ENCODE measurements at places on chromosomes 5 and 9. TPM values are rescaled to one million over a fixed set of nuclear protein-coding genes. Genes with fewer than 3 reads are reported as not detected.

GRCh38 chr5:90940227-90940995 lies 381.8 kb downstream of the ADGRV1 start:
- peak; percentile 100 for ATAC-seq

- ATAC-seq = no peak
These were observed 175.1 kb upstream of the OTULINL start for GRCh38 chr5:14406554-14406849.

DNA sequence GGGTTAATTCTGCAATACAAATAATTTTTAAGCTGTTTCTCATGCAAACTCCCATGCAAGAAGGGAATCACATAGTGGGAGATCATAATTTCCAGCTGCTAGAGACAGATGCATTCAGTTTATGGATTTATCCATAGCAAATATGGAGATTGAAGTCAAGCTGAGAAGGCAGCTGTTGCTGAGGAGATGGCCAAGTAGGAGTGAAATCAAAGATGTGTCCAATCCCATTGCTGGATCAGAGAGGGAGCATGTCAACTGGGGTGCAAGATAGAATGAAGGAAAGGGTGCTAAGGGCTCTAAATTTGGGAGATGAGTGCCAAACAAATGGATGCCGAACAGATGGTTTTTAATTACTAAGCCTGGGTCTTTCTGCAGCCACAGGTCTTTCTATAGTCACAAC lies 504.5 kb downstream of the NFIB start:
- ATAC-seq = no peak

DNA sequence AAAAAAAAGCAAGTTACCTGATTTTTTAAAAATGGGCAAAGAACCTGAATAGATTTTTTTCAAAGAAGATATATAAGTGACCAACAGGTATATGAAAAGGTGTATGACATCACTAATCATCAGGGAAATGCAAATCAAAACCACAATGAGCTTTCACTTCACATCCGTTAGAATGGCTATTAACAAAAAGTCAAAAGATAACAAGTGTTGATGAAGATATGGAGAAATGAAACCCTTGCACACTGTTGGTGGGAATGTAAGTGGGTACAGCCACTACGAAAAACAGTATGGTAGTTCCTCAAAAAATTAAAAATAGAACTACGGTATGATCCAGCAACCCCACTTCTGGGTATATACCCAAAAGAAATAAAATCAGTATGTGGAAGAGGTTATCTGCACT lies 134.8 kb downstream of the UGCG start:
- ATAC-seq = no peak

- ATAC-seq = peak; percentile 68
These were observed 203.0 kb upstream of the VLDLR start for GRCh38 chr9:2418619-2419018.

- ATAC-seq = no peak
These were observed 26.5 kb downstream of the KCNMB1 start for GRCh38 chr5:170362656-170363055.

DNA sequence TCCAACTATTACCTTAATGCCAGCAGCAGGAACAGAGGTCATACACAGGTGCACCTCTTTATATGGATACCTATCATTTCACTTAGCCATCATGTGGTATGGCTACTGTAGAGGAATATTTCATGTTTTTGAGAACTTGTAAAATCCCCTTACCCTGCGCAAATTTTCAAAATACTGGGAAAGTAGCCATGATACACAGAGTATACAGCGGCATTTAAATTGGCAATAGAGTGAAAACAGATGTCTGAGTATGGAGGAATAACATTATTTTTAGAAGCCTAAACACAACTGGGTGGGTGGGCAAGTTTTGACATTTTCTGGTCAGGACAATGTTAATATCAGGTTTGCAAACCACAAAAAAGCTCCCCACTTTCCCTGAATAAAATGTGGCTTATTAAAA lies 109.5 kb downstream of the SMIM23 start:
- ATAC-seq = no peak

DNA sequence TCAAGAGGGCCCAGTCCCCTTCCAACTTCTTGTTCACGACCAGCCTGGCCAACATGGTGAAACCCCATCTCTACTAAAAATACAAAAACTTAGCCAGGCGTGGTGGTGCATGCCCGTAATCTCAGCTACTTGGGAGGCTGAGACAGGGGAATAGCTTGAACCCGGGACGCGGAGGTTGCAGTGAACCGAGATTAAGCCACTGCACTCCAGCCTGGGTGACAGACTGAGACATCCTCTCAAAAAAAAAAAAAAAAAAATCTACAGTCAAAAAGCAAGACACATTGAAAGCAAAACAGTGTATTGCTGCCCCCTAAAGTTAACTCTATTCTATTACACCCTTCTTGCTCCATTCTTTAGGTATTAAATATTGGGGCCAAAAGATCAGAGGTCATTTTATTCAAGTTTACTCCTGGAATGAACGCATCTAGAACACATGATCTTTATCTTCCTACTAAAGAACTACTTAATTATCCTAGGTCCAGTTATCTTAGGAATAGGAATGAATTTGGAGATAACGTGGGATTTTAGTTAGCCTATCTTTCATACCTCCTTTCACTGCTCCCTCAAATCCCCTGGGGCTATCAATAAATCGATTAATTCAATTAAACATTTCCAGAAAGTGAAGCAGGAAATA lies 2.4 kb downstream of the ATG12 start:
- no peak for ATAC-seq

- no peak for ATAC-seq
These were observed 211.2 kb downstream of the MEF2C start for GRCh38 chr5:88671505-88672499.

DNA sequence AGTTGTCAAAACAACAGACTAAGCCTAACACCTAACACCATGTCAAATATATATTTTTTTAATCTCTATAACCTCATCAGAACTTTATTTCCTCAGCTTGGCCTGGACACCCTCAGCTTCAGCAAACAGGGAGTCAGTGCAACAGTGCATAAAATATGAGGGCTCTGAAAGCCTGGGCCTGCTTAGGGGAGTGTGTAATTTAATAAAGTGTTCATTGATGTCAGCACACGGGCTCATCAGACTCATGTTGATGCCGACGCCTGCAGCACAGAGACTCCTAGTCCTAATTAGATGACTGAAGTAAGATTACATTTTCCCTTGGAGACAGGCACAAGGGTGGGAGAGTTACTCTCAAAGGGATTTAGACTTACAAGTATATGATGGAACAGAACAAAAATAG lies 37.8 kb downstream of the CDH10 start:
- ATAC-seq = peak; percentile 99

GRCh38 chr5:33641744-33642505 lies 201.2 kb downstream of the TARS1 start:
- peak; percentile 68 for ATAC-seq

DNA sequence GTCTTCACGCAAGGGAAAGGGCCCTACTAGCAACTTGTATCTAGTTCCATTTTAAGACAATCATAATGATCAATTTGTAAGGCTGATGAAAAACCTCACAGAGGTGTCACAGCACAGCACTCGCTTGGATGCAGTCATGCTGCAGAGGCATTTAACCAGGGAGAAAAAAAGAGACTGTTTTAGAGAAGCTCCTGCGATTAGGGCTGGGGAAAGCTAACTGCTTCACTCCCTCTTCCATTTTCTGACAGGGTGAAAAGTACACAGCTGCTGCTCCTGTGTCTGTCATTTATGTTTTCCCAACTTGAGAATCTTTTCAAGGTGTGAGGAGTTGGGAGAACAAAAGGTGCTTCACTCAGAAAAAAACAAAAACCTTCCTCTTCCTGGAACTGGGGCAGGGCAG lies 106.4 kb downstream of the CDK5RAP2 start:
- peak; percentile 36 for ATAC-seq

GRCh38 chr5:38755181-38755580 lies 90.6 kb upstream of the OSMR start:
- ATAC-seq = no peak

DNA sequence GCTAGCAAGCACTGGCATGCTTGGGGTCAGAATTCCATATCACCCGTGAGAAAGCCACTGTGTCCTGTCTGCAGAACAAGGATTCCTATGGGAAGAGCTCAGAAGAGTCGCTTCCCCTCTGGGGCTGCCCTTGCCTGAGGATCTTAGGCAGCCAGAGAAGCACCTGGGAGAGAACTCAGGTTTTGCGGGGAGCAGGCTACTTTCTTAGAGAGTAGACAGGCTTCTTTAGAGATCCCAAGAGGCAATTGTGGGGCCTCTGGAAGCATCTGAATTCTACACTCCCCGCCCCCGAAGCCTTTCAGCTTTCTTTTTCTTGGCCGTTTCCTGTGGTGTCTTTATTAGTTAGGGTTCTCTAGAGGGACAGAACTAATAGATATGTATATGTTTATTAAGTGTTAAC lies 40.9 kb downstream of the PHF2 start:
- ATAC-seq = no peak

DNA sequence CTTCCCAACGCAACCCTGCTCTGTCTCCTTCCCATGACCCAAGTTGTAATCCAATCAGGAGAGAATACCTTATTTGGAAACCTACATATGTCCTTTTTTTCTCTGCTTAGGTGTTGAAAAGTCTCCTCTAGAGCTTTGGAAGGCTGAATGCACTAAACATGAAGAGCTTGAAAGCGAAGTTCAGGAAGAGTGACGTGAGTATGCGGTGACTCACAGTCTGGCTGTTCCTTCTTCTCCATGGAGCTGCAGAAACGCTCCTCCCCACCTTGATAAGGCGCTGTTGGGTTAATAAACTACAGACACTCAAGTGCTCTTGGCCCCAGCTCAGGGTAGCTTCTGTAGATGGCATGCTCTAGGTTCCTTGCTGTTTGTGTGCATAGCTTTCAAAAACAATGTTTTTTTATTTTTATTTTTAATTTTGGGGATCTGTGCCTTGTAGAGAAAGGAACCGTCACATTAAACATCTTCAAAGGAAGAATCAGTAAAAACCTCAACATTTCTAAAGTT lies 30.7 kb downstream of the RAI14 start:
- peak; percentile 29 for ATAC-seq

DNA sequence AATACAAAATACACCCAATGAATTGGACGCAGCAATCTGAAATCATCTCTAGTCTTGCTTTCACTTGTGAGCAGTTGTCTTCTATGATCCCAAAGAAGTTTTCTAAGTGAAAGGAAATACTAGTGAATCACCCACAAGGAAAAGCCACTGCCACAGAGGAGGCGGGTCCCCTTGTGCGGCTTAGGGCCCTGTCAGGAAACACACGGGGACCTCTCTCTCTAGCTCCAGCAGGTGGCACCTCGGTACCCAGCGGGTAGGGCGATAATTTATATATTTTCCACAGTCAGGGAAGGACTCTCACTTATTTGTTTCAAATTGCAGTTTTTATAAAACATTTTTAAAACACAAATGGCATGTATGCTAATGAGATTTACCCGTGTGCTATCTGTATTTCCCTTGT lies 417.1 kb downstream of the KDM4C start:
- peak; percentile 47 for ATAC-seq

- no peak for ATAC-seq
These were observed 48.4 kb upstream of the AFAP1L1 start for GRCh38 chr5:149223081-149223848.

DNA sequence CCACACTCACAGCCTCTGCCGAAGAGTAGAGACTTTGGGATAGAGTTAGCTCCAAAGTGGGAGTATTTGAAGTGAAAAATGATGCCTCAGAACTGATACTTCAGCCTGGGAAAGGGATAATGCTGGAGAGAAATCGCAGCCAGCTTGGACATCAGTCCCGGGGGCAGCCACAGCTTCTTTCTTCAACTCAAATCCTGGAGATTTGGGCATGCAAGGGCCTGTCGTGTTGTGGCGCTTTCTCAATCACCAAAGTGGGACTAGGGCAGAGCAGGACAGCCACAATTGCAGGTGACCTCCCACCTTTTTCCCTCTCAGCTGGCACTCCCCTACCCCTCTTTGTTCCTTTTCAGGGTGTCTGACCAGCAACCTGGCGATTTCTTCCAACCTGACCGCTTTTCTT lies 70.4 kb downstream of the UBAP1 start:
- no peak for ATAC-seq

- ATAC-seq = no peak
These were observed 112.2 kb upstream of the ZNF608 start for GRCh38 chr5:124858612-124859011.

DNA sequence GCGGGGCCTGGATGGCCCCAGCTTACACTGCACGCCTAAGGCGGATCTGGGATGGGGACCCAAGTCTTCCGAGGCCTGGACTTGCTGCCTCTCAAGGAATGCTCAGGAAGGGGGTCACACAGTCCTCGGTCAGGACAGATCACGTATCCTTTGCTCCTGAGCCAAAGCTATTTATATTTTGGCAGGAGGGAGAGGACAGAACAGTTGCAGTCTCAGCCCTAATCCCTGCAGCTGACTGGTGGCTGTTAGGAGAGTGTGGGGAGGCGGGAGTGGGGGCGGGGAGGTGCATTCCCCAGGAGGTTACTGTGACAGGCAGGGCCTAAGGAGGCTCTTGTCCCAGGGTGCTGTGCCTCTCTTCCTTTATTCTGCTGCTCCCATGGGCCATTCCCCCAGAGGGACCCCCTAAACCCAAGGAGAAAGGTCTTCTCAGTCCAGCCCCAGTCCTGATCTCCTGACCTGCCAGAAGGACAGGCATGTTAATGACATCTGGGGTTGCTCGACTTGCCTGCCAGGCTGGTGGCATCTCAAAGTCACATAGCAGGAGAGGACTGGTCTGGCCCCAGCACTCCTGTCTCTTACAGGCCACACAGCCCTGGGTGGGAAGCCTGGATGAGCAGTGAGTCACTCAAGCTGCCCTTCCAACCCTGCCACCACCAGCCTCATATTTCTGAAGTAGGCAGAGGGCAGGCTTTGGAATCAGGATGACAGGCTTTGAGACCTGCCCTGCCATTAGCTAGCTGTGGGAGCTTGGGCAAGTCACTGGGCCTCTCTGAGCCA lies 51.9 kb downstream of the COL27A1 start:
- ATAC-seq = peak; percentile 69

DNA sequence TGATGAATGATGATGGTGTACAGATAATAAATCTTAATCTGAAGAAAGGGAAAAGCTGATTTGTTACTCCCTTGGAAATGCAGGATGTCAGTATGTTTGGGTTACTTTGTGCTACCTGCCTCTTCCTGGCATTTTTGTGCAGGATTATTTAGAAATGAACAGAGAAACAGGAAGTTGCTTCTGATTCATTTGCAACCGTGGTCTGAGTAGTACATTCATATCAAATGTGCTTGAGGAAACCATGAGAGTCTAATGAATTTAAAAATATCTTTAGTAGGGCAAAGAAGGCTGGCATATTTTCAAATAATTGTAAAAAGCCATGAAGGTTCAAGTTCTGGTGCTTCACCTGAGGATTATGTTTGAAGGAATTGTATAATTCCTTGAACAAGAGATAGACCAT lies 391.6 kb downstream of the TMEM161B start:
- no peak for ATAC-seq

GRCh38 chr5:91170266-91170665 lies 212.9 kb downstream of the ARRDC3 start:
- peak; percentile 99 for ATAC-seq

DNA sequence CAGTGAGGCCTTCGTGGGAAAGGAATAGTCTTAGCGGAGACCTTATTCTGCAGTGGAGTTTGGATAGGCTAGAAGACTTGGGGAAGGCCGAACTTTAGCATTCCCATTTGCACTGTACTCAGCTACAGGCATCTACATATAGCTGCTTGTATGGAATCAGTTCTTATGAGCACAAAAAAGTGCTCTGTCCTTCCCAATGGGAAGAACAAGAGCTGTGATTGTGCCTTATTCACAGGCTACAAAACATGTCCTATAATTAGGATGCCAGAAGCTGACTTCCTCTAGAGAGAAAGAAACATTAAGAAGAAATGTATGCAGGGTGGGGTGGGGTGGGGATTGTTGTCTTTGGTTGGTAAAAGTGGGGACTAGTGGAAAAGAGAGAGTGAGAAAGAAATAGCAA lies 154.7 kb downstream of the ATP10B start:
- ATAC-seq = no peak

- ATAC-seq = no peak
These were observed 356.0 kb downstream of the DMAC1 start for GRCh38 chr9:7443541-7443940.

The ANXA2R gene
- total RNA-seq = 8.6 TPM

The RASGRF2 gene
- 1.4 TPM for total RNA-seq

The WNT8A gene
- 0.30 TPM for total RNA-seq

The PCDHGC5 gene
- 0.59 TPM for total RNA-seq
